NCI-H526 treated with DMSO at 0.1 percent for 48 hours (cell line): ENCODE measurements at places on chromosomes 2 and 18.

DNA sequence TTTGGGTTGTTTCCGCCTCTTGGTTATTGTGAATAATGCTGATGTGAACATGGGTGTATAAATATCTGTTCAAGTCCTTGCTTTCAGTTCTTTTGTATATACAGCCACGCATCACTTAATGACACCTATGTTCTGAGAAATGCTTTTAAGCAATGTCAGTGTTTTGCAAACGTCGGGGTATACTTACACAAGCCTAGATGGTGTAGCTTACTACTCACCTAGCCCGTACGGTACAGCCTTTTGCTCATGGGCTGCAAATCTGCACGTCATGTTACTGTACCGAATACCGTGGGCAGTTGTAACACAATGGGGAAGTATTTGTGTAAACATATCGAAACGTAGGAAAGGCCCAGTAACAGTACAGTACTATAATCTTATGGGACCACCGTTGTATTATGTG is 12.4 kb downstream of the RALB start:
- DNase-seq = peak; percentile 32

GRCh38 chr2:206886696-206887095 is 52.6 kb upstream of the CPO start:
- DNase-seq = no peak

DNA sequence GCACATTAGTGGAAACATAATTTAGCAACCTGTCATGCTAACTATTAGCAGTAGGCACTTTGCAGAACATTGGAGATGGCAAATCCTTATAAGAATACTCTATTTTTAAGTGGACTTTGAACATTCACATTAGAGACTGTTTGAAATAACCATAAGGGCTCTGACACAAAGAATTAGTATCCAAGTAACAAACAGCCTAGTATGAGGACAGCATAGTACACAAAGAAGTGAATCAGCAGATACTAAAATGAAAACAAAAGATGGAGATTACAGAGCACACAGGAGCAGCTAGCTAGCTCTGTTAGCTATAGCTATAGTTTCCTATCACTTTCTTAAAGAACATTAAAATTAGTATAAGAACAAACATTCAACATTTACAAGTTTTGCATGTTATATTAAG is 256.3 kb upstream of the SPOPL start:
- DNase-seq = no peak

- DNase-seq = no peak
Measured at GRCh38 chr18:78192054-78192453, 787.6 kb upstream of the SALL3 start.

GRCh38 chr2:133986081-133986837 is 267.6 kb upstream of the MGAT5 start:
- DNase-seq = no peak

DNA sequence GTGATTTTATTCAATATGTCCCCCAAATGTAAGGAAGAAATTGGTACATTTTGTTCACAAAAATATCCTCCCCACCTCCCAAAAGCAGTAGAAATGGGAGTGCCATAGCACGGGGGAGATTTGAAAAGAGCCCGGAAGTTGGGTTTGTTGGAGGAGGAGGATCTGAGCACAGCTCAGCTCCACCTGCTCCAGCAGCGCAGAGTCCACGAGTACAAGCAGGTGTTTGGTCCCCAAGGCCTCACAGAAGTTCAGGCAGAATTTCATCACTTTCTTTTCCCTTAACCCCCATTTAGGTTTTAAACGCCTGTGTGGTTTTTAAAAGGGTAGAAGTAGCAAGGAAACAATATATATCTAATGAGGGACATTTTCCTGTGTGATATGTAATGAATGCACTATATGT is 56.0 kb downstream of the TRAPPC12 start:
- DNase-seq = no peak

GRCh38 chr2:218569661-218570500 is 1.2 kb downstream of the CNOT9 start:
- DNase-seq = peak; percentile 23

GRCh38 chr2:45466053-45466452 is 145.0 kb downstream of the SRBD1 start:
- DNase-seq = no peak

DNA sequence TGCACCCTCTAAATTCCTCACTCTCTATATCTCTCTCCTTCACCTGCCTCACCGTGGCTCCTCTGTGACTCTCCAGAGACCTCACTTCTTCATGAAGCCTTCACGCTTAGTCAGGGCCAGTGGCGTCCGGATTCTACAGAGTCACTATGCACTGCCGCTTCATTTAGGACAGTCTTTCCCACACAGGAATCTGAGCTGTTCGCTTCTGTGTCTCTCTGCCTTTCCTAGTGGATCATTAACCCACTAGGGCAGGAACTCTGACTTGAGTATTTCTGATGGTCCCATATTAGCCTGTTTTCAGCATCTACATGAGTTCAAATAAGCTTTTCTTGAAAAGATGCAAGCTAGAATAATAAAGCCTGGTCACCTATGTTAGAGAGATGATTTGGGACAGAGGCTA is 180.2 kb upstream of the DOK6 start:
- no peak for DNase-seq

DNA sequence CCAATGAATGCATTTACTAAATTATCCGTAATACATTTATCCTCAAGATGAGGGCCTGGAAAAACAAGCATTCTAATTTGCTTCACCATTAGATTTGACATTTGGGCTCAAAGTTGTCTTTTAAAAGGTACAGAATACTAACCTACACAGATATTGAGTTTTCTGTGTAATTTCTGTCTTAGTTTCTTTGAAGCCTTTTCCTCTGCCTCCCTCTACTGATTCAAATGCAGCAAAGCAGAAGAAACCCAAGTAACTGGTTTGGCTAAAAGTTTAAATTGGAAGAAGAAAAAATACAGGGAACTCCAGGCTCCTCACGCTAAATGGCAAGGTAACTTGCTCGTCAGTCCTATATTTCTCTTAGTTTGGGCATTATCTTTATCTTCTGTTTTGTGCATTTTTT is 53.3 kb upstream of the SLC5A7 start:
- DNase-seq = no peak

GRCh38 chr2:224190936-224191270 is 151.8 kb upstream of the SERPINE2 start:
- no peak for DNase-seq
